ENCODE measurements at places on chromosomes 12 and 14.

DNA sequence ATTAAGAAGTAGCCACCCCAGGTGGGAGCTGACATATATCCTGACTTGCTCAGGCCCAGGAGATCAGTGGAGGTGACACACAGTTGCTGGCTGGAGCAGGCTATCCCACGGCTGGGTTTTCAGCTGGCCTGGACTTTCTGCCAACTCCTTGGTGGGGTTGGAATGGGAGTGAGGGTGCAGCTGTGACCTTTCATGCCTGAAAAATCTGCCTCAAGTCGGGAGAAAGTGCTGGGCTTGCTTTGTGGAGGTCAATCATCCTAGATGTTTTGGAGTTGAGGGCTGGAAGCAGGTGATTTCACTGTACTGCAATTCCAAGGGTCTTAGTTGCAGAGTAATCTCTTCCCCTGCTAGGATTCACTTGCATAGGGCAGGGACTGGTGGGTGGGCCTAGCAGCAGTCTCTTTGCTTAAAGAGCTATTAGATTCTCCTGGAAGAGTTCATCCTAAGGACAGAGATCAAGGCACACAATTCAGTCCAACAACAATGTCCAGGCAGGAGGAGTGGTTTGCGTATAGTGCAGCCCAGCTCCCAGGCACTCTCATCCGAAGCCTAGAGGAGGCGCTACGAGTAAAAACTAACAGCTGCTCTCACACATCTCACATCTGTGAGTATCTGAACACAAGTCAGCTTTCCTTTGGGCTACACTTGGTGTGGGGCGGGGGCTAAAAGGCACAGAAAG lies 98.1 kb downstream of the GAS2L3 start:
- DNase-seq = no peak

GRCh38 chr14:69260190-69260860 lies 367 bp downstream of the GALNT16 start:
- no peak for DNase-seq

DNA sequence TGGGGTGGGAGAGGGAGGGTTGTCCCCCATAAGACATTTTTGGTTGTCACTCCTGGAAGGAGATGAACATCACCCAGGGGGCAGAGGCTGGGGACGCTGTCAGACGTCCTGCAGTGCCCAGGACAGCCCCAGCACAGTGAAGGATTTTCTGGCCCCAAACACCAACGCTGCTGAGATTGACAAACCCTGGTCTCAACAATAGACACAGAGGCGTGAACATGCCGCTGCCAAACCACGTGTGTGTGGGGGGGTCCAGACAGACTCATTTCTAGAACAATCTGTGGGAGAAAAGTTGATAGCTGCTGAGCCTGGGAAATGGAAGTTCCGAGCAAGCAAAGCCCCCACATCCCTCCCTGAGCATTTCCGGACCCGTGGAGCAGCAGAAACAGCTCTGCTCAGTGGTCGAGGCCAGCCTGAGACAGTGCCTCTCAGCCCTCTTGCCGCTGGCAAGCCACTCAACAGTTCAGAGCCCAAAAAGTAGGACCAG lies 43.8 kb upstream of the CLMN start:
- DNase-seq = no peak

GRCh38 chr12:108876550-108876949 lies 3.3 kb upstream of the DAO start:
- DNase-seq = no peak

- DNase-seq = no peak
These were observed 46.2 kb downstream of the AACS start for GRCh38 chr12:125111403-125111802.

DNA sequence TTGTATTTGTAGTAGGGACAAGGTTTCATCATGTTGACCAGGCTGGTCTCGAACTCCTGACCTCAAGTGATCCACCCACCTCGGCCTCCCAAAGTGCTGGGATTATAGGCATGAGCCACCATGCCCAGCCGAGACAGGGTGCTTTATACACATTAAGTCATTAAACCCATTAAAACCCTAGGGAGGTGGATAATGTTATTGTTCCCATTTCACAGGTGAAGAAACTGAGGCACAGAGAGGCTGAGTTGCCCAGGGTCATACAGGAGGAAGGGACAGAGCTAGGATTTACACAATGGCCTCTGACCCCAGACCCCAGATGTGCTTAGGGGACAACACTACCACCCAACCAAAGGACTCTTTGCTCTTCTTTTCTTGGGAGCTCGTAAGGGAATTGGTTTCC lies 51.0 kb upstream of the RIN3 start:
- no peak for DNase-seq

DNA sequence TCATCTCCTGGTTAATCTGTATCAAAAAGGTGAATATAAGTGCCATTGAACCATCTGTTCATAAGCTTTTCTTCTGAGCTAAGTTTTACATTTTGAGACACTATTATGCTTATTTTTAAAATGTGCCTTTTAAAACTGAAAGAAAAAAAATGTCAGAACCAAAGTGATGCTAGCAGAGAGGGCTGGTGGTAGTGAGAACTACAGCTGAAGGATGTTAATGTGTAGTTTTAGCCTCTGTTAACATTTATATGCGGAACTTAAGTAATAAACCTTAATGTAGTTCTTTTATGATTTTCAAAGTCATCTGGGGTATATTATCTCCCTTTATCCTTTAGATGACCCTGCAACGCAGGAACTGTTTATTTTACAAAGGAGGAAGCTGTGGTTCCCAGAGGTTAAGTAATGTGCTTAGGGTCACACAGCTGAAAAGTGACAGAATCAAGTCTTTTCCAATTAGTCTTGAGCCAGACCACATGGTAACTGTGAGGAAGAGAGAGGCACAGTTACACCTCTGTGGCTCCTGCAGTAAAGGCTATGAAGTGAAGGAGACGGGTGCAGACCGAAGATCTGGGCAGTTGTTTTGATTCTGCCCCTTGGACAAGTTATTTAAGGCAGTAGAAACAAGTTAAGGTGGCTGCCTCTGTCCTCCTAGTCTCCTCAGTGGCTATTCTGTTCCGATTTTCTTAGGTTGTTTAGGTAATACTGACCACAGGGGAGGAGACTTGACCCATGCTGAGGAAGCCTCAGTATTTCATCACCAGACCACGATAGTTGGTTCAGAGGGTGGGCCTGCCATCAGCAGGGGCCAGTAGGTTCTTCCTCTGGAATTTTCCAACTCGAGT lies 23.9 kb downstream of the GNG2 start:
- no peak for DNase-seq

DNA sequence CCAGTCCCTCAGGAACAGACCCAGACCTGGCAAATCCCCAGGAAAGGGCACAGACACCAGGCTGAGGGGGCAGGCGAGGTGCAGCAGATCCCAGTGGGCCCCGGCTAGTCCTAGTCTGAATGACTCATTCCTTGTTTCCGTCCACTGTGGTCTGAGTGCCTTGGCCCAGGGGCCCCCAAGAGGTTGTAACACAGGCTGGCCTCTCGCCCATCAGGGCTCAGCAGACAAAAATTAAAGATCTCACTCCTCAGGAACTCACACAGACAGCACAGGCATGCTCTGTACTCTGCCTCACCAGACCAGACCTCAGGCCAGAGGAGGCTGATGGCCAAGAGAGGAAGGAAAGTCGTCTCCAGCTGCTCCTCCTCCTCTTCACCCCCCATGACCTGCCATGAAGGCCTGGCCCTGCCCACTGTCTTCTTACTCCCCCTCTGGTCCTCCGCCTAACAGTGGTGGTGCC lies 7.7 kb upstream of the LTBP2 start:
- DNase-seq = no peak

DNA sequence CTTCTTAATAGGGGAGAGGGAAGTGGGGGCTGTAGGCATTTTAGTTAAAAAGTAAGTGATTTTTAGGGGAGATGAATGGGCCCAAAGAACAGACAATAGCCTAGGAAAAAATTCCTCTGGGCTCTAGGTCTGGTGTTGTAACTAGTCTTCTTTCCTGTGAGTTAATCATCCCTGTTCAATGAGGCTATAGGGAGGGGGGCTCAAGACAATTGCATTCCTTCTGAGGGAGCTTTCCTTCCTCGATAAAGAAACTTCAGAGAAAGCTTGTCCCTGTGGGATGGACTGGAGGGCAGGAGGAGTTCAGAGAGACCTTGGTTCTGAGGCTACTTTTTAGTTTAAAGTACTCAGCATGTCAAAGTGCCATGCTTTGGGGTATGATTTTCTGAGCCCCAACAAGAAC lies 127.2 kb downstream of the BBS10 start:
- DNase-seq = no peak

DNA sequence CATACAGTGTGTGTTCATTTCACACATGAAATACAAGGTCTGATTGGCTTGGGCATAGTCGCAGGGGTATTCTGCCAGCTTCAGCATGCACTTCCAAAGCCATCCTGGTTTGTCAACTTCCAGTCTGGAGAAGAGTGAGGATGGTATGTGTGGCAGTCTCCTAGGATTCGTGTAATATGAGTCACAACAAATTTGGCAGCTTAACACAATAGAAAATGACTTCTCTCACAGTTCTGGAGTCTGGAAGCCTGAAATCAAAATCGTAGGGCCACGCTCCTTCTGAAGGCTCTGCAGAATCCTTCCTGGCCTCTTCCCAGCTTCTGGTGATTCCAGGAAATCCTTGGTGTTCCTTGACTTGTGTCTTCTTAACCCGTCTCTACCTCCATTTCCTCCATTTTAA lies 167.5 kb downstream of the PPM1H start:
- no peak for DNase-seq

- DNase-seq = no peak
These were observed 414.8 kb upstream of the LMO3 start for GRCh38 chr12:17020765-17021164.

GRCh38 chr14:104754213-104754851 lies 1.4 kb downstream of the SIVA1 start:
- DNase-seq = no peak

DNA sequence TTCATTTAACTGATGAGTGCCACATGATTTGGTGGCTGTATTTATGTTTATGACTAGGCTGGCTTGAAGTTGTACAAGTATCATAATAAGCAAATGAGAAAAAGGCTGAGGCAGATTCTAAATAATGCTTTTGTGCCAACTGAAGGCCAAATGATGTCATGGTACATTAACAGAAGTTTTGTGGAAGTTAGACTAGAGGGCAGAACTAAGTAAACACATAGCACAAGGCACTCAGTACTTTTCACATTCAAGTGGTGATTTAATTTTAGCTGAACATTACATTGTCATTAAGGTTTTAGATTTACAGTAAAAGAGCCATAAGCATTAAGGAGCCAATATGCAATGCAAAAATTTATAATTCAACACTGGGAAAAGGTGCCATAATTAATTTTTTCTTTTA lies 21.1 kb downstream of the PPP1CC start:
- DNase-seq = no peak

DNA sequence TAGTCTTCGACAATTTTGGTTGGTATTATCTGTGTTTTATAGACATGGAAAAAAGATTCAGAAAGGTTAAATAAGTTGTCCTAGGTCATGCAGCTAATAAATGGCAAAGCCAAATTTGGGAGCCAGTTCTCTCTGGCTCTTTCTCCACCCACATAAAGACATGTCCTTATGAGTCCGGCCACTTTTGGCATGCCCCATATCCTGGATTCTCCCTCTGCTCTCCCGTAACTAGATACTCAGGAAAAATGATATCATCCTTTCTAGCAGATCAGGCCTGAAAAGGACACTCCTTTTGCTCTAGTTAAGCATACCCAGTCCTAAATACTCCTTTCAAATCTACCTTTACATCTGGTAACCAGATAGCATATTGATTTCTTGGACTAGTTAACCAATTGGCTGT lies 64.4 kb downstream of the TTLL5 start:
- DNase-seq = no peak

GRCh38 chr12:9717070-9717925 lies 15.6 kb downstream of the CLECL1 start:
- no peak for DNase-seq

GRCh38 chr12:87290505-87290904 lies 738.7 kb downstream of the C12orf50 start:
- DNase-seq = no peak

DNA sequence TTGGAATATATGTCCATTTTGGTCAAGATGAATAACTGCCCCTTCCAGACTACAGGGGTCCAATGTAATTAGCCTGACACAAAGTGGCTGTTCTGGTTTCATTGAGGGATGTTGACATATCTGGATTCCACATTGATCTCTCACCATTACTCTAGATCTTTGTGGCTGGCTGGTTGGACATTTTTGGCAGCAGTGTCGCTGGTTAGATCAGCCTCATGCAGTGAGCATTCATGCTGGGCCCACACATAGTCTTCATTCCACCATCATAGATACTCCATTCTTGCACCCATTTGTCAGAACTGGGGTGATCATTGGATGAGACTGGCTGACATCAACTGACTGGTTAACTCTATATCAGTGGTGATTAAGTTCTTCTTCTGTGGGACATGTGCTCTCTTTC lies 74.4 kb downstream of the MGST1 start:
- no peak for DNase-seq

DNA sequence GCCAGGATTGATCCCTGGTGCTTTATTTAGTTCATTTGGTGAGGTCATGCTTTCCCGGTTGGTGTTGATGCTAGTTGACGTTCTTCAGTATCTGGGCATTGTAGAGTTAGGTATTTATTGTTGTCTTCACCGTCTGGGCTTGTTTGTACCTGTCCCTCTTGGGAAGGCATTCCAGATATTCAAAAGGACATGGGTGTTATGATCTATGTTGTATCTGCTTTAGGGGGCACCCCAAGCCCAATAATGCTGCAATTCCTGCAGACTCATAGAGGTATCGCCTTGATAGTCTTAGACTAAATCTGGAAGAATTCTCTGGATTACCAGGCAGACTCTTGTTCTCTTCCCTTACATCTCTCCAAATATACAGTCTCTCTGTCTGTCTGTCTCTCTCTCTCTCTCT lies 42.1 kb downstream of the AK7 start:
- DNase-seq = no peak

DNA sequence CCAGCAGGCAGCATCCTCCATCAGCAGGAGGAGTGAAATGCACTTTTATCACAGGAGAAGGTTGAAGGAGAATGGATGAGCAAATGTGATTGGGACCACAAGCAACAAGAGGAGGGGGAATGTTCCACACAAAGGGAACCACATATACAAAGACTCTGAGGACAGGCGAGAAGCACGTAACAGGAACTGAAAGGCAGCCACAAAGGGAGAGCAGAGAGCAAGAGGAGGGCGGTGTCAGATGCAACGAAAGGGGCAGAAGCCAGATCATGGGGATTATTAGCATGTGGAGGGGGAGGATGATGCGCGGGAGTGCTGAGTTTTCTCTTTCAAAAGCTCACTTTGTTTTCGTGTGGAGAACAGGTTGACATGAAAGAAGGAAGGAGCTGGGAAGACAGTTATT lies 241.1 kb downstream of the SPTSSA start:
- DNase-seq = no peak

DNA sequence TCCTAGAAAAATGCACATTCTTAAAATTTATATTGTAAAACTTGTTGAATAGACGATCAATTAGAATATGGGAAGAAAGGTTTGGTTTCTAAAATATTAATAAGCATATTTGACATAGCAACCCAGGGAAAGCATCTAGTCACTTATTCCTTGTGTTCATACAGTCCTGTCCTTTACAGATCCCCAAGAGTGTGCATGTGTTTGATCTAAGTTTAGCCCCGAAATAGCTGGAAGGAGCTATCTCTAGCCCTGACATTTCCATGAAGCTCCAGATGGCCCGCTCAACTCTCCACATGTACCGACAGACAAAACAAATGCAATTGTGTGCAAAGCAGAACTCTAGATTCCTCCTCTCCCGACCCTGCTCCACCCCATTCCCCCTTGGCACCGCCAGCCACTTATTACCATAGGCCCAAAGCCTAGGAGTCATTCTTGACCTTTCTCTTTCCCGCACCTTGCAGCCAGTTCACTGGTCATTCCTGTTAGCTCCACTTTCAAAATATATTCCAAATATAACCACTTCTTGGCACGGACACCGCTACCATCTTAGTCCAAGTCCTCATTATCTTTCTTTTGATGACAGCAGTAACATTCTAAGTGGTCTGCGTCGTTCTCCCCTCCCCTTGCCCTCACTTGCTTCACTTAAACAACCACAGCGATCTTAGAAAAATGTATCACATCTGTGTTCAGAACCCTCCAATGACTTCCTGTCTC lies 45.4 kb upstream of the GZMB start:
- DNase-seq = no peak

All from stimulated activated CD8-positive, alpha-beta memory T cell treated with anti-CD3 and anti-CD28 coated beads, Interleukin-7, amount 100 ng/mL, for 1 hour (primary cell).